Head of caudate nucleus (tissue), 42 donors: ENCODE measurements at places on chromosomes 1 and 21.

DNA sequence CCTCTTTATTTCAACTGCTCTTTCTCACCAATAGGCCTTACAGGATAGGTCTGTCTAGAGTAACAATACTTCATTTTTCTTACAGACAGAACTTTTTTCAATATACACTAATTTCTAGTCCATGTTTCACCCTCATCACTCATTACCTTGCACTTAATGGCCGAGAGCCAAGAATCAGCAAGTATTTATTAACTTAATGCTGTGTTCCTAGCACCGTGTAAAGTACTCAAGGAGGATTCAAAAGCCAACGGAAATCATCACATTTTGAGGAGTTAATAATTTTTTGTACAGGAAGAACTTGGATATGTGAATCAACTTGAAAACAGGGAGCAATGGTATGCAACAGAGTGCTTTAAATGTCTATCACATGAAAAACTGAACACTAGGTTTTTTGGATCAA is 102.0 kb downstream of the PTPN14 start:
- no peak for DNase-seq

- peak; percentile 66 for DNase-seq
These were observed at the start of gene SLC44A3 for GRCh38 chr1:94819945-94820746. Gene SLC44A3, plus strand, starts transcription at chr1:94820357. Its CDS starts 95 bp downstream, at chr1:94820452.

DNA sequence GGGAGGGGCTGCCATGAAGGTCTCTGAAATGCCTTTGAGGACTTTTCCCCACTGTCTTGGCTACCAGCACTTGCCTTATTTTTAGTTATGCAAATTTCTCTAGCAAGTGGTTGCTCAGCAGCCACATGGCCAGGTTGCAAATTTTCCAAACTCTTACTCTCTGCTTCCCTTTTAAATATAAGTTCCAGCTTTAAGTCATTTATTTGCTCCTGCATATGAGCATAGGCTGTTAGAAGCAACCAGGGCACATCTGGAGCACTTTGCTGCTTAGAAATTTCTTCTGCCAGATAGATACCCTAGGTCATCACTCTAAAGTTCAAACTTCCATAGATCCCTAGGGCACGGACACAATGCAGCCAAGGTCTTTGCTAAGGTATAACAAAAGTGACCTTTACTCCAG is 44.8 kb downstream of the DDAH1 start:
- DNase-seq: no peak

- no peak for DNase-seq
These were observed 124.5 kb upstream of the USP24 start for GRCh38 chr1:55339681-55340080.

DNA sequence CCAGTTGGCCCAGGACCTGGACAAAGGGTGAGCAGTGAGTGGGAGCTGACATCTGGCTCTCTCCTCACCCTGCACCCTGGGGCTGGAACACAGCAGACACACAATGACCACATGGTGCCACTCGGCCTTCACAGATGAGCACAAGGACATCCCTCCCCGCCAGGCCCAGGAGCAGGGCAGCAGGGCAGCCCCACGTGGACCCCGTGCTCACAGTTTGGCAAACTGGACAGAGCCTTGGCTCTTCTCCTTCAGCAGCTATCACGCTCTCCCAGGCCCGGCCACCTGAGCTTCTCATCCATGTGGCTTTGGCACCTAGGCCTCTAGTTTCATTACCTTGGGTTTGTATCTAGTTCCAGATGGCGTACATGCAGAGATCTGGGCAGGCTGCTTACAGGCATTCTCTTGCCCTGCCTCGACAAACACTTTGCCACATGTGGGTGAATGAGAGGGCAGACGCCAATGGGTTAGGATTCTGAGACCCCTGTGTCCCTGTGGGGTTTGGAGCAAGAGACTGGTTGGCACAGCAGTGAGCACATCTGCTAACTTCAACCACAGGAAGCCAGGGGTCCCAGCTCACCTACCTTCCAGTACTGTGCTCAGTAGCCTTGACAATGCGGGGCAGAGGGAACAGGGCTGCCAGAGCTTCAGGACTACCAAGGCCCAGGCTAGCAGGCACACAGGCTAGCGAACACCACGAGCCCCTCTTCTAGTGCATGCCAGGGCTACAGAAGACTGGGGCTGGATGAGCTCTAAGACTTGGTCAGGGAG is 3.4 kb upstream of the PTPRF start:
- DNase-seq: no peak

DNA sequence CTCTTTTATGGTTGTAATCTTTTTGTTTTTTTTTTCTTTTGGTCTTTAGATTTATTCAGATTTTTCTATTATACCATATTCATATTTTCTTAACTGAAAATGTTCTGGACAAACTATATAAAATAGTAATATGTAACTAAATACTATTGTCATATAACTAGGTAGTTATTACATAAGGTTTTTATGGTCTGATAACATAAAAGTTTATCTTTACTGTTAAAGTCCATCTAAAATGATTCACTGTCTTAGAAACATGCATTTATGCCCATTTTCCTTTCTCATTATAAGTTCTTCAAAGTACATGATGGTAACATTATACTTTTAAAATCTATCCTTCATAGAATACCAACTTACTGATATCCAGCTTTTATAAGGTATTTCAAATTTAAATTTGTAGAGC is 29.1 kb downstream of the IARS2 start:
- no peak for DNase-seq

DNA sequence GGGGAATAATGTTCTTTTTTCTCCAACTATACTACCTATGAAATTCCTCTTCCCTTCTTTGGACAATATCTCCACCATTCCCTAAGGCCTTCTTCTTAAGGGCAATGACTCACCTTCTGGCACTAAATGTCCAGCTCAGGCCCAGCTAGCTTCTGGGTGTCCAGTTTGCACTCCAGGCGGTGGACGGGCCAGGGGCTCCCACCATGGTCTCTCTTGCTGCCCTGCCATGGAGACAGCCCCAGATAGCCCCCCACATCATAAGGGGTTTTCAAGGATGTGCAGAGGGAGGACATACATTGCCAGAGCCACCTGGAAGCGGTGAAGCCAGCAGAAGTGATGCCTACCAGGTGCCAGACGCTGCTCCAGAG is 43.8 kb downstream of the C1orf198 start:
- no peak for DNase-seq

GRCh38 chr1:155202198-155202597 is 5.5 kb downstream of the THBS3 start:
- no peak for DNase-seq

GRCh38 chr1:87167157-87167789 is 161.4 kb upstream of the LMO4 start:
- no peak for DNase-seq

DNA sequence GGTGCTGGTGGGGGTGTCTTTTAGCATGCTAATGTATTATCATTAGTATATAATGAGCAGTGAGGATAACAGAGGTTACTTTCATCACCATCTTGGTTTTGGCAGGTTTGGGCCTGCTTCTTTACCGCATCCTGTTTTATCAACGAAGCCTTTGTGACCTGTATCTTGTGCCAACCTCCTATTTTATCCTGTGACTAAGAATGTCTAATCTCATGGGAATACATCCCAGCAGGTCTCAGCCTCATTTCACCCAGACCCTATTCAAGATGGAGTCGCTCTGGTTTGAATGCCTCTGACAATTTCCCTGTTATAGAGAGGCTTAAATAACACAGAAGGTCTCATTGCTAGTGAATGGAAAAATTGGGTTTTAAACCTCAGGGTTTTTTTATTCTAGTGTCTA is 300.8 kb upstream of the PROX1 start:
- no peak for DNase-seq

DNA sequence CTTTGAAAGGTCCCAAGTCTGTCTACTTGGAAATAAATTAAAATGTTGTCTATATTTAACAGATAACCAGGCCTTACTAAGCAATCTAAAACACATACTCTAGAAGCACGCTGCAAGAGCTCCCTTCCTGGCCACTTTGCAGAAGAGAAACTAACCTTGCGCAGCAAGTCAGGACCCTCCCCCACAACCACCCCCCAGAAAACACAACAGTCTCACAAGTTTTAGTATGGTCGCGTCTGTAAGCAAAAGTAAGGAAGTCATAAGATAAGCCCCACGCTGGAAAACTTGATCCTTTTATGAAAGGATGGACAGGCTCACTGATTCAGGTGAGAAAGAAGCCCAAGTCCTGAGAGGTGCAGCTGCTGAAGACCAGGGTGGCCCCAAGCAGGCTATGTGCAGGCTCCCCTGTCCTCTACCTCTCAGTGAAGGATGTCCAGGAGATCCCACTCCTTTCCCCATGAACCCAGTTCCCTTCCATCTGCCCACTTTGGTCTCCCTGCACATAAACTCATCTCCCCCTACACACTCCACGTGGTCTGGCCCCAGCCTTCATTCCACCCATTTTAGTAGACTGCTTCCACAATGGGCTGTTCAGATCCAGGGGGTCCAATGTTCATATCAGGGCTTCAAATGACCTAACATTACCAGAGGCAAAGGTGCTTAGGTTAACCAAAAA is 23.8 kb downstream of the HIVEP3 start:
- DNase-seq: no peak

DNA sequence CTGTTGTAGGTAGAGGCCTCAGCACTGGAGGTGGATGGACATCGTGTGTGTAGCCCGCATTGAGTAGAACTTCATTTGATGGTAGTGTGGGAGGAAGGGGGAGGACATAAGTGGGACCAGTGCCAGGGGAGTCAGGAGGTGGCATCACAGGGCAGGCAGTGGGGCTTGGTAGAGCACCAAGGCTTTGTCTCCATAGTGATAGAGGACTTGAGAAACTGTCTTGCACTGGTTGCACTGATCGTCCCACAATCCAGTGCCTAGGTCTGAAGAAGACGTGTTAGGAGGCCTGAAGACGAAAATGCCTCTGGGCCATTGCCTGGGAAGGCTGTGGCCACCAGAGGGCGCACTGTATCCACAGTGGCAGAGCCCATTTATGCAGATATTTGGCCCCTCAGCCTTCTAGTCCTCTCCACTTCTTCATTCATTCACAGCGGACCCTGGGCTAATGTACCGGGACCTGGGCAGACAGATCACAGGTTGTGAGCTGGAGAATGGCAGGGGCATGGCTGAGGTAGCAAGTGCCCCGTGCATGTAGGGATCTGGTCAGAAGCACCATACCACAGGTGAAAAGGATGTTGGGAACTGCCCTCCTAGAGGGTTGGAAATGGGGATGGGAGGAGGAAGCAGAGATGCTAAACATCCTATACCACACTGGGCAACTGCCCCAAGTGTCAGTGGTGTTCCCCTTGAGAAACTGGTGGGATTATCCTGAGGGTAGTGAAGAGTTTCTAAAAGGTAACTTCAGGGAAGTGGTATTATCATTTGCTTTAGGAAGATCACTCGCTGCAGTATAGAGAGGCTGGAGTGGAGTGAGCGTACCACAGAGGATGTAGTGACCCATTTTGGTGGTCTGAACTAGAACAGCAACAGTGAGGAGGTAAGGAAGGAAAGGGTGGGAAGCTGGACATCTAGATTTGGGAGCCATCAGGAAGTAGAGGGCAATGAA is 95.3 kb downstream of the PIK3R3 start:
- peak; percentile 91 for DNase-seq

- no peak for DNase-seq
These were observed 426.6 kb downstream of the OMA1 start for GRCh38 chr1:58119971-58120370.

GRCh38 chr1:53176452-53177208 is 20.0 kb upstream of the CPT2 start:
- DNase-seq: no peak

- no peak for DNase-seq
These were observed 311.9 kb upstream of the RUNX1 start for GRCh38 chr21:35360870-35361570.

DNA sequence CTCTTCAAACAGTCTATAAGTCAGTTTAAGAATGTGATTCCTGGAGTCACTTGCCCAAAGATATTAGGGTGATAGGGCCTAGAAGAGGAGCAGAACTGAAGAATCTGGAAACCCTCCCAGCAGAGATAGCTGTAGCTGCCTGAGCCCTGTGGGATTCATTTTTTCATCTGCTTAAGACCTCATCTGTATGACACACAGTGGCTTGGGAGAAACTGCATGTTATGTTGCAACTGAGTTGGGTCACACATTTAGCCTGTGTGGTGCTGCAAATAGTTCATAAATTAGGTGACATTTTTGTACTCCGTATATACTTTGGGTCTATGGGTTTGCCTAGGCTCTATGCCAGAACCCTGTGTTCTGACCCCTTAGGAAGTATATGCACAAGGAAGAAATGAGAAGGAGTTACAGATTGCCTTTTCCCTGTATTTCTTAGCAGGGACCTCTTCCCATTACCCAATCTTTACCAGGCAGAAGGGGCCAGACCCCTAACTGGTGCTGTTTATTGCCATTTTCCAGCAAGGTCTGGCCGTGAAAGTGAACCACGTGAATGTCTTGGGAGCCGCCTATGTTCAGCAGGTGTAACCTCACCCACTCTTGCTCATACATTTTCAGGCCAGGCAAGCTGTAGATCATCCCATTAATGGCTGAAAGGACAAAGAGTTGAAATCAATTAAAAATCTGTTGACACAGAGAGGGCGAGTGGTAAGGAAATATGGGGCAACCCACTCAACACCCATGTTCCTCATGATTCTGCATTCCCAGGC is 41.9 kb upstream of the SLC19A2 start:
- no peak for DNase-seq

- DNase-seq: no peak
These were observed 24.1 kb downstream of the GPR3 start for GRCh38 chr1:27416387-27417111.

DNA sequence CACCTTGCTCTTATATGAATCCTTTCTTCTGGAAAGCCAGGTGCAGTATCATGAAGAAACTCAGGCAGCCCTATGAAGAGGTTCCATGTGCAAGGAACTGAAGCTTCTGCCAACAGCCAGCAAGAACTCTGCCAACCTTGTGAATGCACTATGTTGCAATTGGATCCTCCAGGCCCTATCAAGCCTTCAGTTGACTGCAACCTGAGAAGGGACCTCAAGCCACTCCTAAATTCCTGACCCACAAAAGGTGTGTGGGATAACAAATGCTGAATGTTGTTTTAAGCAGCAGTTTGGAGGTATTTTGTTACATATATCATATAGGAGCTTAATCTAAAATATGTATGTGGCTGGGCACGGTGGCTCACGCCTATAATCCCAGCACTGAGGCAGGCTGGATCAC is 84.0 kb downstream of the RERE start:
- no peak for DNase-seq

- DNase-seq: peak; percentile 33
These were observed 690 bp downstream of the EPS8L3 start for GRCh38 chr1:109762821-109763645.

DNA sequence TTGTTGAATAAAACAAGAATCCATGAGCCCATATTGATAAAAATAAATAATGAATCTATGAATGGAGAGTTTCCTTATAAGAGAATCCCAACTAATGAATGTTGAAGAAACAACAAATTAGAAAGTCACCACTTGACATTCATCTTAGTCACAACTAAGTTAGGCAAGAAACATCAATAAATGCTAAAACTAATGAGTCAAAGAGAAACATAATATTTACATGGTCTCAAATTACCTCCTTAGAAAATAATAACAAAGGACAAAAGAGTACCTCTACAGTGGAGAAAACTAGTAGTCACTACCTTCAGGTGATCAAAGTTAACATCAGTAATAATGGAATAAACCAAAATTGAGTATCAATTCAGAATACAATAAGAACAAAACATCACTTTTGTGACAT is 93.5 kb downstream of the AKT3 start:
- DNase-seq: no peak

- DNase-seq: no peak
These were observed 9.3 kb downstream of the ASH1L start for GRCh38 chr1:155553349-155553748.

GRCh38 chr1:11168731-11169130 is 20.4 kb upstream of the ANGPTL7 start:
- no peak for DNase-seq

- DNase-seq: no peak
These were observed 496.5 kb upstream of the ADGRL2 start for GRCh38 chr1:81304187-81304586.

GRCh38 chr1:60949154-60949825 is 133.1 kb upstream of the NFIA start:
- no peak for DNase-seq

GRCh38 chr1:221809091-221810029 is 67.5 kb upstream of the DUSP10 start:
- no peak for DNase-seq
